ENCODE measurements at places on chromosomes 6 and 20.

DNA sequence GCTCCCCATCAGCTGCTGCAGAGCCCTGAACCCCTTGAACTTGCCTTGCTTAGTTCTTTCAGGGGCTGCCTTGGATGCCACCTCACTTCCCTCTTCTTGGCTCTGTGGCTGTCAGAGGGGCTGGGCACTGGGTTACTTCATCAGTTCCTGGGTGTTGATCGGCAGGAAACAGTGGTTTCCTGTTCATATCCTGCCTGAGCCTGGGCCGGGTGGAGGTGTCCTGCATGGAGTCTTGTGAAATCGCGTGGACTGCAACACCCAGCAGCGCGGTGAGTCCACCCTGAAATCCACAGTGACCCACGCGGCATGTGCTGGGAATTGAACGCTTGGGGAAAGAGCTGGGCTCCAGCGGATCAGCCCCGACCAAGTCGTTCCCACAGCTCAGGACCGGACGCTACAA is 97.5 kb downstream of the CDH26 start:
- no peak for DNase-seq

- no peak for DNase-seq
Observed at GRCh38 chr20:2867081-2867864, 6.0 kb upstream of the PTPRA start.

DNA sequence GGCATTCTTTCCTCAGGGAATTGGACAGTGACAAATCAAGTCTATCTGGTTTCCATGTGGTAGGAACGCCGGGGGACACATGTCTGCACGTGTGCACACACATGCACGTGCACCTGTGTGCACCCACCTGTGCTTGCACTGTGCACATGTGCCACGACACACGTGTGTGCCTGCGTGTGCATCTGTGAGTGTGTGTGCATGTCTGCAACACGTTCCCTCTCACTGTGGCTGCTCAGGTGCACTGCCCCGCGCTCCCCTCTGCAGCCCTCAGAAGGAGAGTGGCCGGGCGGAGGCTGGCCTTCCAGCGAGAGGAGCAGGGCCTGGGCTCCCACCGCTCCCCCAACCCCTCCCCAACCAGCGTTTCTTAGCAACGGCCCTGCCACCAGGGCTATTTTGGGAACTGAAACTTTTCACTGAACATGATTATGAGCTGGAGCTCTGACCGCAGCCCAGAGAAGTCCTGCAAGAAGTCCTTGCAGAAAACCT is 147.8 kb downstream of the PHACTR3 start:
- DNase-seq = peak; percentile 74

DNA sequence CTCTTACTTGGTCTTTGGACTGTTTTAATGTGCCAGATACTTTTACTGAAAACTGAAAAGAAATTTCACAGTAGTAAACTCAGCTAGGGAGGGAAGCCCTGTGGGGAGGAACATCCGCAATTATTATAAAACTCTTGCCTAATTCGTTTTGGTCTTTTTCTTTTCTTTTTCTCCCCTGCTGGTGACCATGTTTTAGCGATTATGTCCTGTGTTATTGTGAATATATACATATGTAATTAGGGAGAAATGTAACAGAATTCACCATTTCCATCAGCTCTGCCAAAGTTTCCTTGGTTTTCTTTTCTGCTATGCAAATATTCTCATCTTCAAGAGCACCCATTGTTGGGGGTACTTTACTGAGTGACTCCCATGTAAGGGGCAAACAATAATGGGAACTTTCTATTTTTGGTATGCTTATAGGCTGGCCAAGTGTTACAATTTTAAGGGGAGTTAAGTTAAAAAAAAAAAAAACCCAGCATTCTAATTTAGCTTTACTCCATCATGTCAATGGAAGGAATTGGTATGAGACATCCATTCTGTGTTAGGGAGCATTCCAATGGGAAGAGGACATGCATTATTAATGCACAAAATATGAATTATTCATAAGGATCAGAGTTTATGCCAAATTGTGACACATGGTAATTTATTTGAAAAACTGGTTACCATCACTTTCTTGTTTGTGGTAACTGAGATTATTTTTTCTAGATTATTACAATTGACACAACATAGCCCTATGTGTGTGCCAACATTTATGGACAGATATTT is 2.0 kb downstream of the DOK5 start:
- no peak for DNase-seq

DNA sequence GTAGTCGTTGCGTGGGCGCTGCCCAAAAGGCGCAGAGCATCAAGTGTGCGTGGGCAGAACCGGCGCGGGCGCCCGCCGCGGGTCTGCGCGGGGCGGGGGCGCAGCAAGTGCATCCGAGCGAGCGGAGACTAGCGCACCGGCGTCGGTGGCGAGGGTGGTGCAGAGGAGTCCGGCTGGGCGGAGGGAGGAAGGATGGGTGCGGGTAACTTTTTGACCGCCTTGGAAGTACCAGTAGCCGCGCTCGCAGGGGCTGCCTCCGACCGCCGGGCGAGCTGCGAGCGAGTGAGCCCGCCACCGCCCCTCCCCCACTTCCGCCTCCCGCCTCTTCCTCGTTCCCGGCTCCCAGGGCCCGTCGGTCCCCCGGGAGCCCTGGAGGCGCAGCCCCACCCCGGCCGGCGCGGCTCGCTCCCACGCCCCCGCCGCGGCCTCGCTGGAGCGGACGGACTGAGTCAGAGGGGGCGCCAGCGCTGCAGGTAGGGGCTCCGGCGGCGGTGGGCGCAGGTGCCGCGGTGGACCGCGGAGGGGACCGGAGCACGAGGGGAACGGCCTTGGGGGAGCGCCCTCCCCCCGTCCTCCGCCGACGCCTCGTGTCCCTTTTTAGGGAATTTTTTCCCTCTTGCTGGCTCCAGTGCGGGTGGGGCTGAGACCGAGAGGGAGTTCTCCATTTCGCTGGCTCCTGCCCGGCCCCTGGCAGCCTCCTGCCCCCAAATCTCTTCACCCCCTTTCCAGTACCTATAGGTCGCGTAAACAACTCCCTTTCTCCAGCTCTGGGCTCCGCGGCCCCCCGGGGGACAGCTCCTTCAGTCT is 1.6 kb upstream of the DBNDD2 start:
- no peak for DNase-seq

DNA sequence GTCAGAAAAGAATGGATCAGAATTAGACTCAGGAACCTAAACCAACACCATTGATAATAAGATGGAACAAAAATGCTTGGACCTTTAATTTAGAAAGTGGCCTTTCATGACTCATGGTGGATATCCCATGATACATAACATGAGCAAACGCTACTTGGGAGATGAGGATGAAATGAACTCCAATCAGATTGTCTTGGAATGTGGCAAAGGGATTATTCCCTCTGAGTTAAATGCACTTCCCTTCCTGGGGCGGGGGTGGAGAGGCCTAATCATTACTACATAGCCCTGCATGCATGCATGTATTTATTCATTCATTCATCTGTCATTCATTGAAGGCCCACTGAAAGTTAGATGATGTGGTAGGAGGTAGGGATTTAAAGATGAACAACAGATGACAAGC is 174.0 kb downstream of the AIG1 start:
- no peak for DNase-seq

GRCh38 chr6:33684428-33684896 is 27.0 kb downstream of the UQCC2 start:
- DNase-seq = no peak

- DNase-seq = no peak
Observed at GRCh38 chr6:78482801-78483552, 384.4 kb upstream of the IRAK1BP1 start.

GRCh38 chr6:36301781-36302180 is 31.9 kb downstream of the PNPLA1 start:
- no peak for DNase-seq

- no peak for DNase-seq
Observed at GRCh38 chr20:19621072-19621471, 137.0 kb upstream of the RIN2 start.

DNA sequence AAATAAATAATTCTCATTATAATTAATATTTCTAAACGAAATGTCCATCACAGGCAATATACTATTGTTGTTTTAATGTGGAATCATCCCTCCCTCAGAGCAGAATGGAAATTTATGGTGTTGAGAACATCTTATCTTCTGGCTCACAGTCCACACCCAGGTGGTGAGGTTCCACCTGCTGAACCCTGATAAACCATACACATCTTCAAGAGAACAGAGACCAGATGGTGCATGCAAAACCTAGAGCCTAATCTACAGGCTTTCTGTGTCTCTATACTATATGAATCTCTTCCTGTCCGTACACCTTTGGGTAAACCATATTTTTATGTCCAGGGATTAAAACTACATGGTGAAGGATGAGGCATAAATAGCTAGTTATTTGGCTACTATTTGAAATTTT is 52.3 kb upstream of the UFL1 start:
- DNase-seq = no peak

- DNase-seq = no peak
Observed at GRCh38 chr6:29021434-29021833, 16.3 kb upstream of the ZNF311 start.

- no peak for DNase-seq
Observed at GRCh38 chr6:167805349-167806060, 21.2 kb upstream of the AFDN start.

GRCh38 chr6:119308991-119309657 is 40.4 kb downstream of the MAN1A1 start:
- DNase-seq = no peak

- DNase-seq = no peak
Observed at GRCh38 chr6:35777356-35778102, 1.1 kb downstream of the CLPSL2 start.

DNA sequence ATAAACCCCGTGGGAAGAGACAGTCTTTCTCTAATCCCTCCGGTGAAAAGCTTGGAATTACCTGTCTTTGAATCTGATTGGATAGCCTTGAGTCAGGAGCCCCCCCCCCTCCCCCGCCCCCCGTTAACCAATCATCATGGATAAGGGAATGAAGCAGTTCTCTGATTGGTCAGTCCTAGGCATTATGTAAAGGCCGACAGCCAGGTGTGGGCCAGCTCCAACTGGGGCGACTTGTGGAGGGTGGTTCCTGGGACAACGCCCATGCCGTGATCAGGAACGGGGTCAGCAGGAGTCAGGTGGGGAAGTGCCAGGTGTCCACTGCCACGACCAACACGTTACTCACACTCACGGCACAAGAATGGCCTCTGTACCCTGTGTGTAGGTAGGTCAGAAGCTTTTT is 406.8 kb upstream of the SULF2 start:
- no peak for DNase-seq

GRCh38 chr20:24503352-24503931 is 34.0 kb downstream of the SYNDIG1 start:
- DNase-seq = no peak

- DNase-seq = no peak
Observed at GRCh38 chr6:37559050-37559449, 59.4 kb upstream of the CCDC167 start.

DNA sequence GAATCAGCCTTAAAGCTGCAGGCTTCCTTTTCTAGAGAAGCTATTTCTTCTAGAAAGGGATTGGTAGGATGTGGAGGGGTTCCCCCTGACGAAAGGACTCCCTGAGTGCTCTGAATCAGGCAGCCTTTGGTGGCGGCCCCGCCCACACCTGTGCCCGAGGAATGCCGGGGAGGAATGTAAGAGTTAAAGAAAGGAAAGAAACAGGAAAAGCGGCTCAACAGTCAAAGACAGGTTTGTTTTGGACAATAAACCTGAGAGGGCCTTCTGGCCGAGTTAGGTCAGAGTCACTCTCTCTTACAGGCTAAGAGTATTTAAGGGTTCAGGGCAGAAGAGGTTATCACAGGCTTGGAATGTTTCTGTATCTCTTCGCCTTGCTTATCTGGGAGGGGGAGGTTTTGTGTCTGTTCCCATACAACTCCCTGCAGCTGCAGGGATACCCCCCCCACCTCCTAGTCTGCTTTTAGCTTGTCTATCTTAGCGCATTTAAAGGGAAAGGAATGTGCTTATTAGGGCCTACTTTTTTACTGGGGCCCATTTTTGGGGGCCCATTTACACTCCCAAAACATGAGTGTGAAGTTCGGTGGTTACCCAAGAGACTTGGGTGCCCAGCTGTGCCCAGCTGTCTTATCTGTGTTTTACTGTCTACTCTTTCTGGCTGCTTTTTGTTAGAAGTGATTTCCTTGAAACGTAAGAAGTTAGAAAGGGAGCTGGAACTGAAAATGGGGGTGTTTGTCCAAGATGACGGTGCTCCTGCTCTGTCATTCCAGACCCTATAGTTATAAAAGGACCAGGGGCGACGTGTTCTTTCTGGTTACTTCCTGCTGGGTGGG is 32.8 kb downstream of the DYNLT1 start:
- no peak for DNase-seq

GRCh38 chr20:46752728-46753127 is 43.3 kb downstream of the SLC2A10 start:
- DNase-seq = peak; percentile 25

DNA sequence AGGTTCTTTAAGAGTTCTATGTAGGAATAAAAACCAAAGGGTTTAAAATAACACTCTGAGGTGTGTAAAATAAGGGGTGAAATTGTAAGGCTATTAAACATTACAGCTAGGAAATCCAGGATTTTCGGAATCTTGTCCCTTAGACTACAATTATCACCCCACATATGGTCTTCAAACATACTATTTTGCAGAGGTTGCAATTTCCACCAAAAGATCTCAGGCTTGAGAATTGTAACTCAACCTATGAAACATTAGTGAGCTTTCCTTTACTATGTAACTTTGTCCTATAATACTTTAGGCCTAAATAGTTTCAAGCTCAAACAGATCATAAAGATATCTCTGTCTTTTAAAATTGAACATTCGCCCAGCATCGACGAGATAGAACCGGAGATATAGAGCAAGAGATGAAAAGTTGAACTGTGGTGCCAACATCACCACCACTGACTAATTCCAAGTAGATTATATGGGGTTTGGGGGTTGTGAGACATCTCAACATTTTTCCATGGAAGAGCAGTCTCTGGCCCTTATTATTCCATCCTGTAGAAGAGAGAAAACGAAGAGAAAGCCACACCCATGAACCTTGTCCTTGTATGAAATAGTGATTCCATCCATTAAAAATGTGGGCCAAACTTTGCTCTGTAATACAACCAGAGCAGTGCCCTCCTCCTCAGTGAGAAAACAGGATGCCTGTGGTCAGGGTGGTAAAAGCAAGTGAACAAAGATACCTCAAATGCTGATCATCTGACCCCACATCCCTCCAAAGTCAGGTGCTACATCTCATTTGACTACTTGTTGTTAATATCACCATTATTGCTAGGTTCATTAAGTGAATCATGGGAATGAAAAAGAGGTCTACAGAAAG is 284.5 kb upstream of the GJE1 start:
- DNase-seq = no peak

DNA sequence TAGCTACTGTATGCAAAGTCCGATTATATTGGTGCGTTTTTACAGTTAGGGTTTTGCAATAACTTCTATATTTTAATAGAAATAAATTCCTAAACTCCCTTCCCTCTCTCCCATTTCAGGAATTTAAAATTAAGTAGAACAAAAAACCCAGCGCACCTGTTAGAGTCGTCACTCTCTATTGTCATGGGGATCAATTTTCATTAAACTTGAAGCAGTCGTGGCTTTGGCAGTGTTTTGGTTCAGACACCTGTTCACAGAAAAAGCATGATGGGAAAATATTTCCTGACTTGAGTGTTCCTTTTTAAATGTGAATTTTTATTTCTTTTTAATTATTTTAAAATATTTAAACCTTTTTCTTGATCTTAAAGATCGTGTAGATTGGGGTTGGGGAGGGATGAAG is 13.7 kb upstream of the PLCG1 start:
- no peak for DNase-seq
